ENCODE measurements at places on chromosomes 3 and 15.

GRCh38 chr3:65883613-65884012, 155.1 kb downstream of the MAGI1 start:
- no peak for DNase-seq

DNA sequence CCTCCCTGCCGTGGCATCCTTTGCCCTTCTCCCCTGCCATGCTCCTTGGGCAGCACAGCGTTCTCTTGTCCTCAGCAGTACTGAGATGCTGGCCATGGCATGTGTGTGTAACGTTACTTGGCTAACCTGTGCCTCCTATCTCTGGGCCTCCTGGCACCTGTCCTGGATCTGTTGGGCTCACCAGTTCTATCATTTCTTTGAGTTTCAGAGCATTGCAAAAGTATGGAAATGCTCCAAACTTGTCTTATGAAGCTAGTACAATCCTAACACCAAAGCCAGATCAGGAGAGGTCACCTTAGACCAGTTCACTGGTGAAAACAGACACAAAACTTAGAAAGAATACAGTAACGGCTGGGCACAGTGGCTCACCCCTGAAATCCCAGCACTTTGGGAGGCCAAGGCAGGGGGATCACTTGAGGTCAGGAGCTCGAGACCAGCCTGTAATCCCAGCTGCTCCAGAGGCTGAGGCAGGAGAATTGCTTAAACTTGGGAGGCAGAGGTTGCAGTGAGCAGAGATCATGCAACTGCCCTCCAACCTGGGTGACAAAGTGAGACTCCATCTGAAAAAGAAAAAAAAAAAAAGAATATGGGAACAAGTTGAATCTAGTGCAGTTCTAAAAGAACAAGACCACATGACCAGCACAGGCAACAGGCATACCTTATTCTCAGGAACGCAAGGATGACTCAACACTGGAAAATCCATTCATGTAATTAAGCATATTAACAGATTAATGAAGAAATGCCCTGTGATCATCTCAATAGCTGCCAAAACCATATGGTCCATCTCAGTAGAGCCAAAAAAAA, 62.4 kb upstream of the TRPM1 start:
- DNase-seq: no peak

- DNase-seq: no peak
Measured at GRCh38 chr3:182364723-182365650, 428.3 kb upstream of the ATP11B start.

DNA sequence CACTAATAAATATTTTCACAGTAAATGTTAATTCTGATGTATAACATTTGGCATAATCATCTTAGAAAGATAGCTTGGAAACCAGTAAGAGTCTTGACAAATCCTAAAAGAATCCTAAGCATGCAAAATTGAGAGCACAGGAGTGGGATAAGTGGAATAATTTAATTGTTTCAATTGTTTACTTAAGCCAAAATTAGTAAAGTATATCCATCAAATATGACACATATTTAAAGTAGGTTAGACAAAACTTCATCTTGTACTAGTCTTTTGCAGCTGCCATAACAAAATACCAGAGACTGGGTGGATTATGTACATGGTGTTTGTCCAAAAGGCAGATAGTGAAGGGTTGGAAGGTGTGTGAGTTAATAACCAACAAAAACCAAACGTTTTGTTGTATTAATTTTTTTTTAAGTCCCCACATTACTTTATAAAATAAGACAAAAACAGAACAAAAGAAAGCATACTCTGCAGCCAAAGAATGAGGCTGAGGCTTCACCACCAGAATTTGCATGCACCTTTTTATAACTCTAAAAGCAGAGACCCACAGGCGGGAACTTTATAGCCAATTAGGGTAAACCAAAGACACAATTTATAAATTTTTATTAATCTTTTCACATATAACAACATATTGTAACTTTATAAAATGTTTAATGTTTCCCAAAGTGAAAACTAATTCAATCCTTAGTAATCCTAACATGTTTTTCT, 41.9 kb upstream of the CD200R1L start:
- DNase-seq: no peak

DNA sequence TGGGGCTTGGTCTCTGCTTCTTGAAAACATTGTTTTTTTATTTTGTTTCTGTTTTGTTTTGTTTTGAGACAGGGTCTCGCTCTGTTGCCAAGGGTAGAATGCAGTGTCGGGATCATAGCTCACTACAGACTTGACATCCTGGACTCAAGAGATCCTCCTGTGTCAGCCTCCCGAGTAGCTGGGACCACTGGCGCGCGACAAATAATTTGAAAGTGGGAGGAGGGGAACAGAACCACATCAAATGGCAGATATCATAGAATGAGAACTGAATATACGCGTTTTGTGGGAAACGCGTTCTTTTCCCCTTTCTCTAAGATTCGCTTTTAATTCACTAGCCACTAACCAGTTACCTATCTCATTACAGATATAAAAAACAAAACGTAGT, 641 bp upstream of the VPS13C start:
- DNase-seq: no peak

- DNase-seq: no peak
Measured at GRCh38 chr15:36761132-36761847, 181.9 kb downstream of the CDIN1 start.

- no peak for DNase-seq
Measured at GRCh38 chr3:4828279-4829030, 150.8 kb upstream of the BHLHE40 start.

GRCh38 chr3:46737329-46737731, 19.7 kb upstream of the PRSS50 start:
- no peak for DNase-seq

DNA sequence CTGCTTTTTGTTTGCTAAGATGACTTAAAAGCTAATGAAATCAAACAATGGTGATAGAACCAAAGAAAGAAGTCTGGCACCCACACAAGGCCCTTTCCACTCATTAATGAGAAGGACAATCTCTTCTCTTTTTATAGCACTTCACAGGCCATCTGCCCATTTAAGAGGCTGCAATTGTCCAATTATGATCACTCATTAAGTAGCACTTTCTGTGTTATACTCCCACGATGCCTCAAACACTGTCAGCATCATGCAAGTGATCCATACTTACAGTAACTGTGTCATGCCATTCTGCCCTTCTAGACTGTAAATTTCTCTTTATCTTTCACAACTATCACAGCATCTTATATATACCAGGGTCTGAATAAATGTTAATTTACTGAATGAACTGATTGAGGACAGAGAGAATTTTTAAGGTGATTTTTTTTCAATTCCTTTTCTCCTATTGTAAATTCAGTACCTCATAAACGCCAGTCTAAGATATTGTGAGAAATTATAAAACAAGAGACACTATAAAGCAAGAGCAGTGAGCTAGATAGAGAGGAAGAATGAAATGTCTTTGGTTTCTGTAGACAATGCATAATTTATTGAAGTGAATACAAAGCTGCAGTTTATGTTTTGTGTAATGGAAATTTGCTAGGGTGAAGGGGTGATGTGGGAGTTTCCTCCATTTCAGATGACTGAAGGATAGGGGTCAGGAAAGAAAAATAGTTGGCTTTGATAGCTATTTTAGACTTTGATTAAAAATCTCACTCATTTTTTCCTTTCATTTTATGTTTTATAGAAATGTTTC, 17.3 kb downstream of the CD200 start:
- no peak for DNase-seq

DNA sequence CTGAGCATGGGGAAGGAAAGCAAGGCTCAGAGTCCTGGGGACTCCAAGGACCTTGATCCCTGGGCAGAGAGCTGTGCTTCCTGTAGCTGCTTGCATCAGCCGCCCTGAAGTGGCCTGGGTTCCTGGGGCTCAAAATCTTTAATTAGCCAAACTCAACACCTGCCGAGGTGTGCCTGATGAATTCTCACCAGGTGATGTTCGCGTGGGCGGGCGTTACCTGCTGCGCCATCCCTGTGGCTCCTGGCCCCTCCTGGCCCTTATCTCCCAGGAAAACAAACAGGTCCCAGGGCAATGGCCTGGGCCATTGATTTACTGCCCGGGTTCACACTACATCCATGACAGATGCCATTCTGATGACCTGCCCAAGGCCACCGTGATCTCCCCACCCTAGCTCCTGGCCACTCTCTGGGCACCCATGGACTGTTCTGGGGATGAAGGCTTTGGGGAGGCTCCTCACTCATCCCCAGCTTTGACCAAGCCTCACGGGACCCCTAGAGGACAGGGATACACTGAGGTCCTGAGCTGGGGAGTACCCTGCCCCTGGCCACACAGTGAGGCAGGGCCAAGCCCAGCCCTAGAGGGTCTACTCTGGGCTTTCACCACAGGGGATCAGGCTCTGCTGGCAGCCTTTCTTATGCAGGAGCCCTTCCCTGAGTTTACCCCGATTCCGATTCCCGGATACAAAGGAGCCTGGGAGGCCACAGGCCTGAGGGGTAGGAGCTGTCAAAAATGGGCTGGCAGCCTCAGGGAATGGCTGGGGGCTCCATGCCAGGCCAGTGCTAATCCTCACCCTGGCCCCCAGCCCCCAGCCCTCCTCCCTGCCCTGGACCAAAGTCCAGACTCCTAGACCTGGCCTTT, 5.7 kb downstream of the SLC38A3 start:
- no peak for DNase-seq

- DNase-seq: no peak
Measured at GRCh38 chr3:106332129-106332528, 463.3 kb upstream of the CBLB start.

DNA sequence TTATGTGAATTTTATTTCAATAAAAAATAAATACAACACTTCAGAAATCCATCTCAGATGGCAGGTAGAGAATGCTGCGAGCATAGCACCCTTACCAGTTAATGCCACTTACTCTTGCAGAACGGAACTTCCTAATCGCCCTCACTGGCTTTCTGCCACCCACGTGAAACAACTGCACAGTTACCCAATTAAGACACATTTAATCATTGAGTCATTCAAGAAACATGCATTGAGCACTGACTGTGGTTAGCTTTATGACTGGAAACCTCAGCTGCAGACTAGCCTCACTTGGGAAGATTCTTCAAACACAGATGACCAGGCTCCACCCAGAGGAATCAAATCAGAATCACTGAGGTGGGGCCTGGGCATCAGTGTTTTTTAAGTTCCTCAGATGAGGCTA, 5.6 kb upstream of the MFGE8 start:
- DNase-seq: no peak

DNA sequence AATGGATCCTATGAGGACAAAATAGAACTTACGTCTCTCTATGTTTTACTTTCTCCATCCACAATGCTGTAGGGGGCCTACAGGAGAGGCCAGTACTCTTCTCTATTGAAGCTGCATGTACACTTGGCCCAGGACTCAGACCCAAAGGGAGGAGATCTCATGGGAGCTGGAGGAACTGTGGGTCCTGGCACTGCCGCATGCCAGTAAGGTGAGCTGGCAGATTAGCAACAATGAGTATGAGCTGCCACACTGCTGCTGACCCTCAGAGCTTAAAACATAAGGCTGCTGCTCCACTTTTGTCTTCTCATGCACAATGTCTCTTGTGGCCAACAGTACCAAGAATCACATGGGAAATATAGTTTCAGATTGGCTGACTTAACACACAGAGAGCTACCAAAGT, 57.8 kb upstream of the TBC1D5 start:
- DNase-seq: no peak

- no peak for DNase-seq
Measured at GRCh38 chr15:64697911-64698369, 77.4 kb downstream of the RBPMS2 start.

DNA sequence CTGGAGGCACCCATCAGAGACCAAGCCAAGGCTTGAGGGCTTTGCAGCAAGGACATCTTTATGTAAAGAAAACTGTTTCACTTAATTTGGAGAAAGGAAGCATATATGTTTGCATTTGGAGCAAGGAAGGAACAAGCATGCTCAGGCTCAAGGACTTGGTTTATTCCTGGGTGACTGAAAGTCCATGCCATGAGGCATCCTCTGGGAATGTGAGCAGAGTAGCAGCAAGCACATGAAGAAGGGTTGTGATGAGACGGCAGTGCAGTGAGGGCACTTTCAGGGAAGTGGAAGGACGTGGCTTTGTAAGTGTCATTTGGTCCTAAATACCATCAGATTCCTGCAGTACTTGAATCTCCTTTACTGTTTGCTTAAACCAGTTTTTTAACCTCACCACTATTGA, 26.8 kb downstream of the POLG start:
- DNase-seq: no peak

- no peak for DNase-seq
Measured at GRCh38 chr3:30504939-30505338, 101.5 kb upstream of the TGFBR2 start.

- DNase-seq: no peak
Measured at GRCh38 chr3:139653582-139653981, 24.2 kb downstream of the NMNAT3 start.

- no peak for DNase-seq
Measured at GRCh38 chr3:190005343-190006113, 115.2 kb downstream of the P3H2 start.

GRCh38 chr3:80010021-80010571, 242.3 kb upstream of the ROBO1 start:
- no peak for DNase-seq

- DNase-seq: no peak
Measured at GRCh38 chr15:61869656-61870055, 190.6 kb downstream of the VPS13C start.

DNA sequence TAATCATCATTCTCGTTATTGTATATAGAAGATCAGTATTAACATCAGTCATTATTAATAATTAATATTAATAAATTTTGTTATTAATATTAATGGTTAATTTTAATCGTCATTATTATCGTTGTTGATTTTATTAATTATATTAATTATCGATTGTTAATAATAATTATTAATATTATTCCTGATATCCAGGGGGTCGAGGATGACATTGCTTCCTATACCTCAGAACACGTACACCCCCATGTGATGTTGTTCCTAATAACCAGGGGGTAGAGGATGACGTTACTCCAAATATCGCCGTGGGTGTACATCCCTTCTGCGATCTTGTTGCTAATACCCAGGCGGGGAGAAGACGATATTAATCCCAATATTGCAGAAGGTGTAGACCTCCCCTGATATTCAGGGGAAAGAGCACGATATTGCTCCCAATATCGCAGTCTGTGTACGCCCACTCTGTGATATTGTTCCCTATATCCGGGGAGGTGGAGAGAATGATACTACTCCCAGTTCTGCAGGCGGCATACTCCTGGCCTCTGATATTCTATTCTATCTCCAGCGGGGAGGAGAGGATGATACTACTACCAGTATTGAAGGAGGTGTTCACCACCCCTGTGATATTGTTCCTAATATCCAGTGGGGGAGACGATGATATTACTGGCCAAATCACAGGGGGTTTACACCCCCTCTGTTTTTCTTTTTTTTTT, 22.3 kb upstream of the BMF start:
- DNase-seq: no peak

Data from stimulated activated CD4-positive, alpha-beta T cell treated with anti-CD3 and anti-CD28 coated beads, Interleukin-1b, Interleukin-23, amount 100 ng/mL, for 1 hour (primary cell).